Esophagus squamous epithelium (tissue), 5 donors: ENCODE measurements at places on chromosomes 11 and 22.

GRCh38 chr11:58958500-58958899 lies 19.2 kb downstream of the GLYATL1 start:
- no peak for DNase-seq

DNA sequence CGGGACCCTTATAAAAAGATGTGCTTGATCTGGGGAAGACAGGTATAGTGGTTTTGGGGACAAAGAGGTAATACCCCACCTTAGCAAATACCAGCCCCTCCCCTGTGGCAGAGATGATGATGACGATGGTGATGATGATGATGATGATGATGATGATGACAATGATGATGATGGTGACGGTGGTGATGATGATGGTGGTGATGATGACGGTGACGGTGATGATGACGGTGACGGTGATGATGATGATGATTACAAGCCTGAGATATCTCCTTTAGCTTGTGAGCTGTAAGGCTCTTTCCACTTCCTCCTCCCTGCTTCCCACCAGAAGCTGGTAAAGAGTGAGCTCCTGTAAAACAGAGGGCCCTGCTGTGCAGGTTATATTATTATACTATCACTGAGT lies 89.5 kb upstream of the TMEM45B start:
- no peak for DNase-seq

GRCh38 chr11:126929179-126930061 lies 71.2 kb downstream of the KIRREL3 start:
- no peak for DNase-seq

DNA sequence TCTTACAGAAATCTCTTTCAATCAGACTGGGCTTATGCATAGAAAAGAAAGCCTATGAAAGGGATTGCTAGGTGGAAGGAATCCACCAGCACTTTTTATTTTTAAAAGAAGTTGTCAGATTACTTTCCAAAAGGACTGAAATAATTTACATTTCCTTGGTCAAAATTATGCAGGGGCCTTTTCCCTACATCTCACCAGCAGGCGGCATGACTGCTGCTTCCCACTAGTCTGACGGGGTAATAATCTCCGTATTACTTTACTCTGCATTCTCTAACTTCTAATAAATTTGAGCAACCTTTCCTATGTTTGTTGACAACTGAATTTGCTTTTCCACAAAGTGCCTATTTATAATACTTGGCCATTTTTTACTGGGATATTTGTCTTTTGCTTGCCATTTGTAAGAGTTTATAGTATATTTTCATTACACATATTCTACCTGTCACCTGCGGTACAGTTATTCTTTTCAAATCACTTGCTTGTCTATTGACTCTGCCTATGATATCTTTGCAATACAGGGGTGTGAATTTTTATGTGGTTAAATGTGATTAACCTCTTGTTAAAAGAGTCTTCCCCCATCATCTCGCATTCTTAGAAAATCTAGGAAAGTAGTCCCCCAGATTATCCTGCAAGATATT lies 51.9 kb upstream of the USP47 start:
- no peak for DNase-seq

GRCh38 chr11:121754598-121754997 lies 301.8 kb upstream of the SORL1-AS1 start:
- DNase-seq = no peak

DNA sequence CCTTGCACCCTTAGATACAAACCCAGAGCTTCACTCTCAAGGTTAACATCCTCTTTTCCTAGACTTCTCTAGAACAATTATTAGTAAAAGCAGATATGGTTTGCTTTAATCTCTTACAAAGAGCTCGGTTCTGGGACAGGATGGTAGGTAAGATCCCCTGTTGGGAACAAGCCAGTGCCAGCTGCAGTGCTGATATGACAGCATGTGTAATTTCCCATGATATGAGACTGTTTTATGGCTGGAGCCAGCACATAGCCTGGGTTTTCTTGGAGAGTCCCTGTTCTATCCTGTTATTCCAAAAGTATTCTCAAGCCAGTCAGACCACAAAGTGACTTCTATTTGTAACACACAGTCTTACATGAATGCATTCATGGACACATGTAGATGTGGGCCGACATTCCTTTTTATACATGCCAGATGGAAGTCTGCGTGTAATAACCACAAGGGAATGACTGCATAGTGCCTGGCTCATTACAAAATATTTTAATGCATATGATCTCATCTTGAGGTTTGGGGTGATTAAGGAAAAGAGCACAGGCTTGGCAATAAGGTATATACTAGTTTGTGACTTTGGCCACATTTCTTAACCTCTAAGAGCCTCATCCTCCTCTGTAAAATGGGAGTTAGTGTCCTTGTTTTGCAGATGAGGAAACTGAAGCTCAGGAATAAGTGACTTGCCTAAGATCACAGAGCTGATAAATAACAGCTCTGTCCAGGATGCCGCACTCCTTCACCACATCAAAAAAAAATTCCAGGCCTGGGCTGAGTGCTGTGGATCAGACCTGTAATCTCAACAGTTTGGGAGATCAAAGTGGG lies 21.8 kb downstream of the CLMP start:
- DNase-seq = no peak

GRCh38 chr11:130095326-130095725 lies 25.6 kb downstream of the APLP2 start:
- DNase-seq = no peak

GRCh38 chr22:46269564-46269963 lies 1.8 kb downstream of the TTC38 start:
- DNase-seq = no peak
